ENCODE measurements at places on chromosomes 13 and 19.

DNA sequence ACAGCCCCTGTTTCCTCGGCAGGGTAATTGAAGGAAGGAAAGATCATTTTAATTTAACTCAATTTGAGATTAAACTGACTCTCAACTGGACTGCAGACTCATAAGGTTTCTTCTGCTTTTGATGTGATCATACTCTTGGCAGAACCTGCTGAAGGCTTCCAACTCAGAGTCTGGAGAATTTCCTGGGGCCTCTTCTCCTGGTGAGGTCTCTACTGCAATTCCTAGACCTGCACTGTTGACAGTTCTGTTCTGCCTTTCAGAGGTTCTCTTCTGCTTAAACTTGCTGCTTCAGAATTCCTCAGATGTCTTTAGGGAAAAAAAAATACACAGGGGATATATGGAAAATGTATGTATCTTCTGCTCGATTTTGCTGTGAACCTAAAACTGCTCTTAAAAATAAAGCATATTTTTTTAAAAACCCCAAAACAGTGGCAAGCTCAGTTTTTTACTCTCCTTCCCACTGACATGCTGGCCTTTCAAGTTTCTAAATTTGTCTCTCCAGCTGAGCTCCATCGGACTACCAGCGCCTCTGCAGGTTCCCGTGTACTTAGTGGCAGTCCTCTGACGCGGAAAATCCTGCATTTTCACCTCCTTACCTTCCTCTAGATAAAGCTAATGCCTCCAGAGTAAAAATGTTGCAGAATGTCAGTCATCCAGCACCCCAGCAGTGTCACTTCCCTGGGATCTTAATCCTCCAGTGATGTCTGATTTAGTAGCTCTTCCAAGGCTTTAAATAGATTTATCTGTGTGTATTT is 733.5 kb upstream of the SGCG start:
- DNase-seq = no peak

DNA sequence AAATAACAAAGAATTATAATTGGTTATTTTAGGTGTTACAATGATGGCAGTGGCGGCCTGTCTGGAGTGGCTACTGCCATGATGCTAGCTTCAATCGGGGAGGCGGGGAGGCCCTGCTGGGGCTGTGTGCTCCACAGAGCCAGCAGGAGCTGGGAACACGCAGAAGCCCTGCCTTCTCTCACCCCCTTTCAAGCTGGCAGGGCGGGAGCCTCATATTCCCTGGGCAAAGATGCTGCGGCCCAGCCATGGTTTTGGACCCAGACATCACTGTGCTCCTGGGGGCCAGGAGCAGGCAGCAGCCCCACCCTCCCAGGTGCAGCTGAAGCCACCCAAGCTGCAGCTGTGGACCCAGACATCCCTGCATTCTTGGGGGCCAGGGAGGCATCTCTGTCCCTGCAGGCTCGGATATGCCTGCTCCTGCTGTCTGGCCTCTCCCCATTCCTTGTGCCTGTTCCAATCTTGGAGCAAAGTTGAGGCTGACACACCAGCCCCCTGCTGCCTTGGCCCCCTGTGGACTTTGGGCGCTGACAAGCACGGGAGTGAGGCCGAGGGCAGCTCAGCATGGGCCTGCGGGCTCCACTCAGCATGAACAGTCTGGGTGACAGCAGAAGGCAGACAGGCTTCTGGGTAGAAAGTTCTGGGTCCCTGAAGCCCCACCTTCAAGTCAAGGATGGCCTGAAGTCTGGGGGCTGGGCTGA is 263.1 kb upstream of the HTR2A start:
- DNase-seq = no peak

GRCh38 chr13:30222254-30222653 is 85.1 kb downstream of the KATNAL1 start:
- no peak for DNase-seq

DNA sequence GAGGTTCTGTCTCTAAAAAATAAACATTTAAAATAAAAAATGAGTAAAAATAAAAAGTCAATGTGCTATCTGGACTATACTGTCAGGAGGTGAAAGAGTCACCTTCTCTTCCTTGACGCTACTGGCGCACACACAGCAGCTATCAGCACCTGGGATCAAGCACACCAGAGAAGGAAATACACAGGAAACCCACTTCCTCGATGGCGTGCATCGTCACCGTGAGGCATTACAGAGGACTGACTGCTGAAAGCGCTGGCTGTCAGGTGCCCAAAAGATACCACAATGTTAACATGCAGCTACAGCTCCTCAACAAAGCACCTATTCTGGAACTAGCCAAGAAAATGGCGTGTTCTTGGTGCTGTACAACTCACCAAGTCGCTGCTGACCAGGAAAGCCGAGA is 6.1 kb downstream of the SLC35E1 start:
- no peak for DNase-seq

DNA sequence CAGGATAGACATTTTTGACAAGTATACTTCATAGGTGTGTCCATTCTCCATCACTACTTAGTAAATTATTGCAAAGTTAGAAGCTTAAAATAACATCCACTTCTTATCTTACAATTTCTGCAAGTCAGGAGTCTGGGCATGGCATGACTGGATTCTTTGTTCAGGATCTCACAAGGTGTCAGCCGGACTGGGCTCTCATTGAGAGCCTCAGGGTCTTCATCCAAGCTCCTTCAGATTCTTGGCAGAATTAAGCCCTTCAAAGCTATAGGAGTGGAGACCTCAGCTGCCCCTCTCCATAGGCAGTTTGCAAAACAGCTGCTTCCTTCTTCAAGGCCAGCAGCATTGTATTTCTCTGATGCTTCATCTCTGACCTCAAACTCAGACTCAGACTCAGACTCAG is 9.1 kb upstream of the SIN3B start:
- DNase-seq = no peak

- no peak for DNase-seq
Observed at GRCh38 chr13:94214975-94215374, 264.5 kb downstream of the DCT start.

GRCh38 chr19:13835791-13836723 is 40.8 kb downstream of the ZSWIM4 start:
- DNase-seq = no peak

DNA sequence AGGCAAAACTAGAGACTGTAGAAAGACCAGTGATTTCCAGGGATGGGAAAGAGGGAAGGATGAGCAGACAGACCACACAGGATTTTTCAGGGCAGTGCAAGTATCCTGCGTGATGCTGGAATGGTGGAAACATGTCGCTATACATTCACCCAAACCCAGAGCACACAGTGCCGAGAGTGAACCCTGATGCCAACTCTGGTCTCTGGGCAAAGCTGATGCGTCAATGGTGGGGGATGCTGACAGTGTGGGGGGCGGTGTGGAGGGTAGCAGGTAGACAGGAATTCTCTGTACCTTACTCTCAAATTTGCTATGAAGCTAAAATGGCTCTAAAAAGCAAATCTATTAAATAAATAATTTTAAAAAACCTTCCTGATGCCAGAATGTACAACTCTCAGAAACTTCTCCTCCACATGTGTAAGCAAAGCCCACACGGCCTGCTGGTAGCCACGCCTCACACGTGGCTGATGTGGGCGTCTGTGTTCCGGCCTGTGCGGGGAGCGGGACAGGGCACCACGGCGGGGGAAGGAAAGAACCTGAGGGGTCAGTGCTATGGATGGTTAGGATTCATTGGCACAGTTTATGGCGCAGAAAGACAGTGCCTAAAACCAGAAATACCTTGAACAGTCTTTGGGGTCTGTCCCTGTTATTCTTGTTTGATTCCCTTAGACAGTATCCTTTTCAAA is 23.9 kb downstream of the CARS2 start:
- DNase-seq = no peak

DNA sequence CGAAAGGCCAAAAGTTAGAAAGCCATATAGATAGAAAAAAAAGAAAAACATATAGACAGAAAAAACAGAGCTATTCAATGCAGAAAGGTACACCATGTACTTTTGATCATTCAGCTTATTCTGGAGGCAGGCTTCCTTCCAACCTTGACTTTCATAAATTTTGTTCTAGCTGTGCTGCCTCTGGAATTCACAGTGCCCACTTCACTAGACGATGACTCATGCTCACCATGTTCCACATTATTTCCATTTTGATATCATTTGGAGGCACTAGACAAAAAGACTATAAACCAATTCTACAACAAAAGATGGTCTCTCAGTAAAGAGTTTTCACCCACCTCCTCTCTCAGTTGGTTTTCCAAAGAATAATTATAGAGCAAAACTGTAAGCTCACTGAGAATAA is 229.0 kb upstream of the IPO5 start:
- DNase-seq = no peak

- DNase-seq = no peak
Observed at GRCh38 chr19:22628401-22628800, 5.7 kb upstream of the ZNF492 start.

GRCh38 chr19:12974301-12975220 is 5.2 kb downstream of the DAND5 start:
- peak; percentile 14 for DNase-seq

- DNase-seq = no peak
Observed at GRCh38 chr13:32726374-32727037, 140.3 kb downstream of the PDS5B start.

DNA sequence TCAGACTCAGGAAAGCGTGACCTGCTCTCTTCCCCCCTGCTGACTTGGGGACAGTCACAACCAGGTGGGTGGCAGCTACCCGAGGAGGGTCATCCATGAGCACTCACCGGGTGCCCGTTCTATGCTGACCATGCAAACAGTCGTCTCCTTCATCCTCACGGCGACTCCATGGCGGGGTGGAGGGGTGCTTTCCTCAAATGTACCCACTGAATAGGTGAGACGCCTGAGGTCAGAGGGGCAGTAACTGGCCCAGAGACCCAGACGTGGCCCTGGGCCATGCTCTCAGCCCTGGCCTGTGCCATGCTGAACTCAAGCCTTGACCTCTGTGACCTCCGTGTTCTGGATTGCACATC is 59.2 kb upstream of the TPM4 start:
- no peak for DNase-seq

- no peak for DNase-seq
Observed at GRCh38 chr19:55146705-55147273, 2.2 kb downstream of the TNNT1 start.

DNA sequence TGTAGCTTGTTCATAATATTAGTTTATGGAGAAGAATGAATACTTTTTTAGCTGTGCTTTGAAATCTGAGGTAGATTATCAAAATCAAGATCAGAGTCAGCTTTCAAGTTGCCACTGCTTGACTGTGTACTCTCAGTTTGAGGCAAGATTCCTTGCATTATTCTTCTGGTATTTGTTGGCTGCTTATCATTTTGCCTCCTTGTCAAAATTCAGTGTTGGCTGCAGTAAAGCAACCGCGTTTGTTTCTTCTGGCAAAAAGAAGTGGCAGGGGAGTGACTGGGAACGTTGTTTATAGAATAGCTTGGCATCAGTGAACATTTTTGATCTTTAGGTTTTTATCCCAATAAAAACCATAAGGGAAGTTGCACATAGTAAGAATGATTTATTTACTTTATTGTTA is 419.3 kb upstream of the GPC6 start:
- no peak for DNase-seq

GRCh38 chr19:38049105-38049649 is 142.2 kb downstream of the SIPA1L3 start:
- DNase-seq = no peak

GRCh38 chr19:46629546-46630025 is 4.7 kb upstream of the PTGIR start:
- no peak for DNase-seq

GRCh38 chr19:45352471-45352870 is 11.9 kb downstream of the KLC3 start:
- no peak for DNase-seq

DNA sequence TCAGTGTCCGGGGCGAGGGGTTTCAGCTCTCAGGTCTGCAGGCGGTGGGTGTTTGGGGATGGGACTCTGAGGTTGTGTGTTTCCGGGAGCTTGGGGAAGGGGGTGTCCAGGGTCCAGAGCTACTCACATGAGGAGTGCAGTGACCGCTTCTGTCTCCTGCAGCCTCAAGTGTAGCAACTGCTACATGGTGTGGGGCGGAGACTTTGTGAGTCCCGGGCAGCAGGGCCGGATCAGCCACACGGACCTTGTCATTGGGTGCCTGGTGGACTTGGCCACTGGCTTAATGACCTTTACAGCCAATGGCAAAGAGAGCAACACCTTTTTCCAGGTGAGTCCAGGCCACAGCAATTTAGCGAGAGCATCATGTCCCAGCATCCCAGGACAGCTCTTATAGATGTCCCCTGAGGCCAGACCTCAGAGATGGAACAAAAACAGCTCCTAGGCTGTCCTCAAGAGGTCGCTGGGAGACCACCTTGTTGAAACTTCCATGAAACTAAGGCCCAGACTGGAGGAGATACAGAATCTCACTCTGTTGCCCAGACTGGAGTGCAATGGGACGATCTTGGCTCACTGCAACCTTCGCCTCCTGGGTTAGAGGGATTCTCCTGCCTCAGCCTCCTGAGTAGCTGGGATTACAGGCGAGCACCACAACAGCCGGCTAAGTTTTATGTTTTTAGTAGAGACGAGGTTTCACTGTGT is 44.9 kb downstream of the RYR1 start:
- no peak for DNase-seq

GRCh38 chr13:110989331-110989730 is 74.5 kb upstream of the ANKRD10 start:
- DNase-seq = no peak

DNA sequence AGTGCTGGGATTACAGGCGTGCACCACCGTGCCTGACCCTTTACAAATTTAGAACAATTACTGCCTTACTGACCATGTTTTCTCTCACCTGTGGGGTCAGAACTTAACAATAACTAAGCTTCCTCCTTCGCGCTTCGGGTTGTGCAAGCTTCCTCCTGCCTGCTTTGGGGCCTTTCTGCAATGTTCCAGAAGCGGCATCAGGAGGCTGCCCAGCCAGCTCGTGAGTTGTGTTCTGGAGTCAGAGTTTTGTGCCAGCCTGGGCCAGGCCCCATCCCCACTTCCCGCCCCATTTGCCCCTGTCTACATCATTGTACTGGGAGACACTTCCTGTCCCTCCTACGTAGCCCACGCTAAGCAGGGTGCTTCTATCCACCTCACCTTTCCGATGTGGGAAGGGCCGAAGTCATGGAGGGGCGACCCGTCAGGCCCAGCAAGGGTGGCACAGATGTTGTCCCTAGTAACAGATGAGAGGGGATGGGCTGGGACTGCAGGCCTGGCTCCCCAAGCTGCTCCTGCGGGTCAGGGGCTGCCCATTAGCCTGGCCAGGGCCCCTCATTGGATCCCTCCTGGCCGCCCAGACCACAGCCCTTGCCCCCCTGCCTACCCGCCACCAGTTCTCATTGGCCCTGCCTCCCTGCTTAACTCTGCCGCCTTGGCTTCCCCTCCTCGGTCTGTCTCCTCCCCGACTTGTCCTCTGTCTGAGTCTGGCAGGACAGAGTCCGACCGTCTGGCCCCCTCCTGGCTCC is 13.4 kb downstream of the UHRF1 start:
- no peak for DNase-seq

GRCh38 chr19:45355402-45355801 is 14.9 kb downstream of the KLC3 start:
- DNase-seq = no peak

Measured in NCI-H1092 (cell line).